ENCODE measurements at places on chromosomes 2 and 18. TPM values are rescaled to one million over a fixed set of nuclear protein-coding genes. Genes with fewer than 3 reads are reported as not detected.

Gene MAP3K19
- not detected for total RNA-seq

Gene HOXD12
- total RNA-seq: not detected

Gene SAG
- not detected for total RNA-seq

Gene UGT1A6
- not detected for total RNA-seq

Gene LHCGR
- not detected for total RNA-seq

Gene TRABD2A
- 14.4 TPM for total RNA-seq

Gene FBLN7
- total RNA-seq: 0.99 TPM

Gene HNMT
- 139 TPM for total RNA-seq

Gene NTSR2
- total RNA-seq: under 0.01 TPM

Gene MARCHF4
- 0.26 TPM for total RNA-seq

Gene KLHL29
- total RNA-seq: 4.9 TPM

Gene RGPD3
- total RNA-seq: 0.17 TPM

Gene PSMA8
- total RNA-seq: not detected

Gene COL3A1
- 925 TPM for total RNA-seq

Gene ZNF396
- total RNA-seq: 5.0 TPM

Data from fibroblast of lung (primary cell).